ENCODE measurements at places on chromosomes 2 and 18. TPM values are rescaled to one million over a fixed set of nuclear protein-coding genes. Genes with fewer than 3 reads are reported as not detected.

DNA sequence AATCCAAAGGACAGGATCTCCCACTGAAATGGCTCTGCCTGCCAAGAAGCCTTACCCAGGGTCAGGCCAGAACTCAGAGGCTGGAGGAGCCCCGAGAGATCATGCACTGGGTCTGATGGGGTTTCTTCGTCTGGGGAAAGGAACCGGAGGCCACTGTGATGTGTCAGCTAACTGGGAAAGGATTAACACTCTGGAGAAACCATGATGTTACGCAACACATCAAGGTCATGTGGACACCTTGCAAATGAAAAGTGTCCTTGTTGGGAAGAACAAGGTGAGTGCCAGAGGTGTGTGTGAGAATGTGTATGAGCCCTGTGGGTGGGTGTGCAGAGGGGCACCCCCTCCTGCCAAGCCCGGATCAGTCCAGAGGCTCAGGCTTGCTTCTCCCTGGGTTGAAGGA lies 86.9 kb downstream of the CRACDL start:
- no peak for DNase-seq

DNA sequence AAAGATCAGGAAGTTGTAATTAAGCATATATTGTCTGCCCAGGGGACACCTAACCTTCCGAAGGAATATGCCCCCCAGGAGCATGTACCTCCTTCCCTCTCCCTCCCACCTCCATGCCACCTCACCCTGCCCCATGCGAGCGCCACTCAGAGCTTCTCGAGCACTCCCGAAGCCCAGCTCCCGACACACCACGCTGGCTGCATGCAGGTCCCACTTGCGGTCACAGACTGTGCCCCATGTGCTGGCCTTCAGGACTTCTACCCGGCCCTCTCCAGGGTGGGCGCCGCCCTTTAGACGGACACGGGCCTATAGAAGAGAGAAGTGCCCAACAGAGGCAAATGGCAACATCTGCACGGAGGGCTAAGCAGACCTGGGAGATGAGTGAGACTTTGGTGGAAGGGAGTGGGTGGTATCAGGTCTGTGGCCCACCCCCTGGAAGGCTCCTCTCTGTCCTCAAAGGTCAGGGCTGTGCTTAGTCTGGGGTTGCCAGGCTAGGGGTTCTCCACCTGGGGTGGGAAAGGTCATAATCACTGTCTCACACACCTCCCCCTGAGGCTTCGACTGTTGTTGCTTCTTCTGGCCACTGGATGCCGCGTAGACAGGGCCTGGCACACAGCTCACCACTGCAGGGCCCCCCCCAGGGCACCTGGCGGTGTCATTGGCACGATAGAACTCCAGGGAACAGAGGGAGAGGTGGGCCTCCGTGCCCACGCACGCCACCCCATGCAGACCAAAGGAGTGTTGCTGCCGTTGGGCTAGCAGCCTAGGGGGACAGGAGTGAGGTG lies 6.6 kb downstream of the HTRA2 start:
- no peak for DNase-seq

DNA sequence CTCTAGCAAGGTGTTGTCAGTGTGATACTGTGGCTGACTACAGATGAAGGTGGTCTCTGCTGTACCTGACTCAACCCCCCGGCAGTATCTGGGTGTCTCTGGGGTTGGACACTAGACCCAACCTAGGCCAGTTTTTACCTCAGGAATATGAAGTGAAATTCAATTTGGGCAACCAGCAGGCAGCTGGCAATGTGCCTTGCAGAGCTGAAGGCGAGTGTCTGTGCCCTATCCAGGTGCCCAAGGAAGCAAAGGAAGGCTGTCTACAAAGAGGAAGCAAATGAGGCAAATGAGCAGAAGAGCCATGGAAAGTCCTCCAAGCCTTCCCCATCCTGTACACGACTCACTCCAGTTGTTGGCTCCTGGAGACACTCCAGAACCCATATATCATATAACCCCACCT lies 264.6 kb upstream of the AGAP1 start:
- no peak for DNase-seq

IL36A gene
- total RNA-seq: not detected

ABCG8 gene
- not detected for total RNA-seq

- no peak for DNase-seq
These were observed 293.0 kb upstream of the HS6ST1 start for GRCh38 chr2:128611421-128612320.

OSR1 gene
- total RNA-seq: 6.3 TPM

- no peak for DNase-seq
These were observed 84.4 kb downstream of the DPP10 start for GRCh38 chr2:114526841-114527240.

DNA sequence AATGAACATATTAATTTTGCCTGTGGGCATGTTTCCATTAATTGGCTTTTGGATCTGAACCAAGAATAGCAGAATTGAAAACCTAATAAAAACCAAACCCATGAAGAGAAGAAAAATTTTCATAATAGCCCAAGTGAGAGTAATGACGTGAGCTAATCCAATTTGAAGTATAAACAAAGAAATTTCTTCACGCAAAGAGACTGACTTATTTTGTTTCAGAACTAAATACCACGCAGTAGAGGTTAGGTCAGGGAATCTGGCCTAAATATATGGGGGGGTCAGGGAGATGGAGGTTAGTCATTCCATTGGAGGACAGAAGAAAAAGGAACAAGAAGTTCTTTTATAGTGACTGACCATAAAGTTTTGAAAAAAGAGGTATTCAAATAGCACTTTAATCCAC lies 94.1 kb upstream of the CYP1B1 start:
- DNase-seq: no peak

DNA sequence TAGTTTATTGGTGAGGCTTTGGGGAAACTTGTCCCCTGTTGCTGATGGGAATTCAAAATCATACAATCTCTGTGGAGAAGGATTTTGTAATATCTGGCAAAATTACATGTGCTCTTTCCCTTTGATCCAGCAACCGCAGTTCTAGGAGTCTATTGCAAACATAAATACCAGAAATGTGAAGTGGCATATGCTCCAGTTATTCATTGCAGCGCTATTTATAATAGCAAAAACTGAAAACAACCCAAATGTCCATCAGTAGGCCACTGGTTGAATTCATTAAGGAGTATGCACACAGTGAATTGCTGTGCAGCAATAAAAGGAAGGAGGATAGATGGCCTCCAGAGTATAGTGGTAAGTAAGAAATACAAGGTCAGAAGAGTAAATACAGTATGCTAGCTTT lies 76.5 kb downstream of the HNRNPLL start:
- no peak for DNase-seq

DNA sequence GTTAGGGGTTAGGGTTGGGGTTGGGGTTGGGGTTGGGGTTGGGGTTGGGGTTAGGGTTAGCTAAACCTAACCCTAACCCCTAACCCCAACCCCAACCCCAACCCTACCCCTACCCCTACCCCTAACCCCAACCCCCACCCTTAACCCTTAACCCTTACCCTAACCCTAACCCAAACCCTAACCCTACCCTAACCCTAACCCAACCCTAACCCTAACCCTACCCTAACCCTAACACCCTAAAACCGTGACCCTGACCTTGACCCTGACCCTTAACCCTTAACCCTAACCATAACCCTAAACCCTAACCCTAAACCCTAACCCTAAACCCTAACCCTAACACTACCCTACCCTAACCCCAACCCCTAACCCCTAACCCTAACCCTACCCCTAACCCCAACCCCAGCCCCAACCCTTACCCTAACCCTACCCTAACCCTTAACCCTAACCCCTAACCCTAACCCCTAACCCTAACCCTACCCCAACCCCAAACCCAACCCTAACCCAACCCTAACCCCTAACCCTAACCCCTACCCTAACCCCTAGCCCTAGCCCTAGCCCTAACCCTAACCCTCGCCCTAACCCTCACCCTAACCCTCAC lies 24.1 kb upstream of the RABL2A start:
- DNase-seq: no peak

SP110 gene
- total RNA-seq: 18.9 TPM

PMAIP1 gene
- total RNA-seq: 23.2 TPM

- peak; percentile 16 for DNase-seq
These were observed 240.2 kb upstream of the SLC14A2 start for GRCh38 chr18:45374878-45375630.

GRCh38 chr2:196801674-196802261 lies 2.3 kb upstream of the GTF3C3 start:
- peak; percentile 29 for DNase-seq

DNA sequence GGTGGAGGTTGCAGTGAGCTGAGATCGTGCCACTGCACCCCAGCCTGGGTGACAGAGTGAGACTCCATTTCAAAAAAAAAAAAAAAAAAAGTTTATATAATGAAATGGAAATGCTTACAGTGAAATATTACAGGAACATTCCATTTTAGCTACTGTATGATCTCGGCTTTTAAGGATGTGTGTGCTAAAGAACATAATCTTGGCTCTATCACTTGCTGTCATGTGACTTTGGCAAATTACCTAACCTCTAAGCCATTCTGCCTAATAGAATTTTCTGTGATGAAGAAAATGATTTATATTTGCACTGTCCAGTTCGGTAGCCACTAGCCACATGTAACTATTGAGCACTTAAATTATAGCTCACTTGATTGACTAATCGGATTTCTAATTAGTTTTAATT lies 36.3 kb downstream of the SMAD4 start:
- DNase-seq: no peak

HADHB gene
- total RNA-seq: 117 TPM

OR6B2 gene
- total RNA-seq: not detected

DNA sequence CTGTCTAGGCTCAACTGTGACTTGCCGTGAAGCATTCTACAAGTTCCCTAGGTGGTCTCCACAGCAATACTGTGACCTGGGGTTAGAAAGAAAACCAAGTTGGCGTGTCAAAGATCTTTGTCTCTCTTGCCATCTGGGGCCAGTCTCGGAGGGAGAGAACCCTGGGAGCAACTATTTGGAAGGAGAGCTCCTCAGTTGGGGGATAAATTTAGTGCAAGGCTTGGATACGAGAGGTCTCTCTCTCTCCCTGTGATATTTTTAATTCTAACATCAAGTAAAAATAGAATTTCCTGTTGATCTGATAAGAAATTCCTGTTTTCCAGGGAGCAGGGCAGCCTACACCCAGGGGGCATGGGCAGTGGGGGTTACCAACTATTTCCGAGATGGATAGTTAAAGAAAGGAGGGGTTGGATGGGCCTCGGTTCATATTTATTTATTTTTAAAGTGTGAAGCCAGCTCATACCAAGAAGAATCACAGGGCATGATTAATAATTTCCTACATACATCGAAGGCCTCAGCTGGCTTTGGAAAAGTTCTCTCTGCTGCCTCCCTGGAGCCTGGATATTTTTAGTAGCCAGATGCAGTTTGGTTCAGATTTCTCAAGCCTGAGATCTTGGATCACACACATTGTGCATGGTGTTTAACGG lies 62.8 kb downstream of the EHD3 start:
- DNase-seq: peak; percentile 51

All from A172 (cell line).